ENCODE measurements at places on chromosomes 1 and 21. TPM values are rescaled to one million over a fixed set of nuclear protein-coding genes. Genes with fewer than 3 reads are reported as not detected.

CYP2J2 gene
- 0.29 TPM for total RNA-seq

XCL2 gene
- not detected for total RNA-seq

C1orf122 gene
- total RNA-seq: 23.3 TPM

CELA2A gene
- not detected for total RNA-seq

KCNE1 gene
- total RNA-seq: 0.29 TPM

SLC1A7 gene
- 1.2 TPM for total RNA-seq

IL20 gene
- not detected for total RNA-seq

EDN2 gene
- 0.33 TPM for total RNA-seq

DDAH1 gene
- total RNA-seq: 31.4 TPM

LCA5L gene
- 0.66 TPM for total RNA-seq
